Inflammatory macrophage treated with lipopolysaccharide for 4 hours (primary cell): ENCODE measurements at places on chromosomes 6 and 20.

DNA sequence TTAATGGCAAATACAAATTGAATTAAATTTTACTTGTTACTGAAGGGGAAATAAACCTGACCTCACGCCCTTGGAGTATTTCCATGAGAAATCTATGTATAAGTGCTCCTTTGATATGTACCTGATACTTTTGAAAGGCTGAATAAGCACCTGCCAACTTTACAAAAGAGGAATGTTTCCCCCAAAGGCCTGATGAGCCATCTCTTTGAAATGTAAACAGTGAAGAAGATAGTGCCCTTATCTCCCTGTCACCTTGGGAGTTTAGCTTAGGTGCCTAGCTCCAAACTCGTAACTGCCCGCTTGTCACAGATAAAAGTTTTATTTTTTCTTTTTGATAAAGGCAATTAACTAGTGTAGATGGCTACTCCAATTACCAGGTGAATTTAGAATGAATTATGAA, 1.1 kb upstream of the ZNF343 start:
- no peak for DNase-seq

DNA sequence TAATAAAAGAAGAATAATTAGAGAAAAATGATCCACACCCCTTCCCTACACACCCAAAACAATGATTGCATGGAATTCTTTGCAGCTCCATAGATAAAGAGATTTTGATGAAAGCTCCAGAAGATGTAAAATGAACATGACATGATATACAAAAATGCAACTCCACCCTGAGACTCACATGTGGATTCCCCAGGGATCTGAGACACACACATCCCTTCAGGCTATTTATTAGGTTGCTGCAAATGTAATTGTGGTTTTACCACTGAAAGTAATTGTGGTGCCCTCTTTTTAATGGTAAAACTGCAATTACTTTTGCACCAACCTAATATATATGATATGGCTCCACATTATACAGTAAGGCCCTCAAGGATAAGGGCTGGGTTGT, 40.4 kb upstream of the TBC1D7 start:
- no peak for DNase-seq

DNA sequence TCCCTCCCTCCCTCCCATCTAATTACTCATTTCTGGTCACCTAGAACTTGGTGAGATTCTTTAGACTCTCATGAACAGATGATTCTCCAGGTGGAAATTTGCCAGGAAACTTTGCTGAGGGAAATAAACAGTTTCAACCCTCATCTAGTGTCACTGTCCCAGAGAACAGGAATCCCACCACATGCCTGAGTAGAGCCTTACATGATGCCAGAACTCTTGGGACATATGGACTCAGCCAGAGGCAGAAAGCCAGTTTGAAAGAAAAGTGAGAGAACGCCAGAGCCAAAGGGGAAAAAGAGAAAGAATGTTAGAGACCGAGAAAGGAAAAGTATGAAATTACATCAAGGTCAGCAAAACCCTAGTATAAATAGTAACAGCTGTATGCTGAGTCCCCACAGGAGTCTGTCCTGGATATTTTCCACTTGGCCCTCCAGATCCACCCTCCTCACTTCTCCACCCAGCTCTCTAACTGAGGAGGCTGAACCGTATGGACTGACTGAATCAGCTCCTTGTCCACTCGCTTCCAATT, 127.5 kb upstream of the COL21A1 start:
- no peak for DNase-seq

DNA sequence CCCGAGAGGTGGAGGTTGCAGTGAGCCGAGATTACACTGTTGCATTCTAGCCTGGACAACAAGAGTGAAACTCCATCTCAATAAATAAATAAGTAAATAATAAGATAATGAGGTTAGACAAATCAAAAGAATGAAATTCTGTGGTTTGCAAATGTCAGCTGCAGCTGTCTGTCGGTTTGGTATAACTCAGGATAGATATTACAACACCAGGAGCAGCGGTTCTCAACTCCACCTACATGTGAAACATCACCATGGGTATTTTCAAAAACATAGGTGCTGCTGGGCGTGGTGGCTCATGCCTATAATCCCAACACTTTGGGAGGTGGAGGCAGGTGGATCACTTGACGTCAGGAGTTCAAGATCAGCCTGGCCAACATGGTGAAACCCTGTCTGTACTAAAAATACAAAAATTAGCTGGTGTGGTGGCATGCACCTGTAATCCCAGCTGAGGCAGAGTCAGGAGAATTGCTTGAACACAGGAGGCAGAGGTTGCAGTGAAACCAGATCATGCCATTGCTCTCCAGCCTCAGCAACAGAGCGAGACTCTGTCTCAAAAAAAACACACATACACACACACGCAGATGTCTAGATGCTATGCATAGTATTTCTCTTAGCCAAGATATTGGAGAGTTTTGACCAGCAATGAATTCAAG, 126.1 kb upstream of the LAMP5 start:
- DNase-seq, result no peak

DNA sequence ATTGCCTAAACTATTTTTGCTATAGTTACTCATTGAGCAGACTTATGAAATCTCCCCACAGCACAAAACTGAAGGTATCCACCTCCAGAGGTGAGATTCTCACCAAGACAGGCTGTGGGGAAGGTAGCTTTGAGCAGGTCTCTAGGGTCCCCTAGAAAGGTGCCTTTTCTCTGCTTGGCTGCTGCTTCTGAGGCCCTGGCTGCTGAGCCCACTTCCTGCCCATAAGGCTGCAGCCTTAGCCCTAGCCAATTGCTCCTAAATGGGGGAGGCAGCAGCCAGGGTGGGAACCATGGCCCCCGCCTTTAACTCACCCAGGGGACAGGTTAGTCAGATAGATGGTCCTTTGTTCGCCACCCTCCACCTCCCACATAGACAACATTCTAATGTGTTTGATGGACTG, 3.6 kb downstream of the NT5E start:
- DNase-seq, result no peak

DNA sequence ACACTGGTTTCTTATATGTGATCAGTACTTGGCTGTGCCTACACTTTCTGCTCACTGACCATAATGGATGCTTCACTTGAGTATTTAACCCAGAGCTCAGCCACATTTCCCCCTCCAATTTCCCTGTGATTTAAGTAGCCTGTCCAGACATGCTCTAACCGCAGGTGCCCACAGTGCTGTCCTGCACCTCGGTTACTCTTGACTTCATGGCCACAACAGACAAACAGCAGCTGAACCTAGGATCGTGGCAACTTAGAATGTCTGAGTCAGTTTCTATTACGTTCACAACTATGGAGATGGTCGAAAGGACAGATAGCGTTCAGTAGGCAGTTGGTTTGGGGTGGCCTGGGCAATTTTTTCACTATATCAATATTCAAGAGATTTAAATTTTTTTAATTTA, 306.9 kb upstream of the SGK1 start:
- no peak for DNase-seq

GRCh38 chr20:2946988-2947961, 74.0 kb downstream of the PTPRA start:
- DNase-seq, result peak; percentile 83

GRCh38 chr6:46263707-46264086, 92.9 kb upstream of the ENPP5 start:
- DNase-seq, result no peak

GRCh38 chr6:135104199-135104598, 49.6 kb upstream of the HBS1L start:
- no peak for DNase-seq

DNA sequence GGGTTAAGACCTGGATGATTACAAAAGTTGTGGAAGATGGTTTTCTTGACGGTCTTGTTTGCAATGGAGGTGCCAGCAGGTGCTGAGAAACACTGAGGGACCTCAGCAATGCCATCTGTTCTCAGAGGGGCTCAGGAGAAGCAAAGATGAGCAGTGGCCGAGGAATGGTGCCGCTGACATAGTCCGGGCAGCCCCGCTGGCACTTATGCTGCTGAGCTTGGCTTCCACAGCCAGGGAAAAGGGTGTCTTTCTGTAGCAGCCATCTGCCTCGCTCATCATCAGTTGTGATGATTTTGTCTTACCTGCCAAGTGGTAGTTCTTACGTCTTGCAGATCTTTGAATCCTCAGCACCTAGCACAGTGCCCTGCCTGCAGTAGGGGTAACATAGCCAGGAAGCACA, 55.7 kb downstream of the PPP1R14C start:
- DNase-seq, result no peak

GRCh38 chr20:56909918-56910714, 281.0 kb downstream of the TFAP2C start:
- DNase-seq, result no peak

DNA sequence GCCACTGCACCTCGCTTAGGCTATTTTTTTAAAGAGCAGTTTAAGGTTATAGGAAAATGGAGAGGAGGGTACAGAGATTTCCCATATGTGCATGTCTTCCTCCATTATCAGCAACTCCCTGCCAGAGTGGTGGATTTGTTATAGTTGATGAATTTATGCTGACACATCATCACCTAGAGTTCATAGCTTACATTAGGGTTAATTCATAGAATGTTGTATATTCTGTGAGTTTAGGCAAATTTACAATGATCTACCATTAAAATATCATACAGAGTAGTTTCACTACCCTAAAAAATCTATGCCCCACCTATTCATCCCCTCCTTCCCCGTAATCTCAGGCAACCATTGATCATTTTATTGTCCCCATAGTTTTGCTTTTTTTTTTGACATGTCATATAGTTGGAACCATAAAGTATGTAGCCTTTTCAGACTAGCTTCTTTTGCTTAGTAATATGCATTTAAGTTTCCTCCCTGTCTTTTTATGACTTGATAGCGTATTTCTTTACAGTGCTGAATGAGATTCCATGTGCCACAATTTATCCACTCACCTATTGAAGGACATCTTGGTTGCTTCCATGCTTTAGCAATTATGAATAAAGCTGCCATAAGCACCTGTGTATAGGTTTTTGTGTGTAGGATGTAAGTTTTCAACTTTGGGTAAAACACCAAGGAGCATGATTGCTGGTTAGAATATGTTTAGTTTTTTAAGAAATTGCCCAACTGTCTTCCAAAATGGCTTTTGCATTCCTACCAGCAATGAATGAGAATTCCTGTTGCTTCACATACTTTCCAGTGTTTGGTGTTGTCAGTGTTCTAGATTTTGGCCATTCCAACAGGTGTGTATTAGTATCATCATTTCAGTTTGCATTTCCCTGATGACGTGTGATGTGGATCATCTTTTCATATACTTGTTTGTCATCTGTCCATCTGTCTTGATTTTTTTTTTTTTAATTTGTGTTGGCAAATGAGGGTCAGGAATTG, 60.2 kb downstream of the NCOA3 start:
- no peak for DNase-seq

DNA sequence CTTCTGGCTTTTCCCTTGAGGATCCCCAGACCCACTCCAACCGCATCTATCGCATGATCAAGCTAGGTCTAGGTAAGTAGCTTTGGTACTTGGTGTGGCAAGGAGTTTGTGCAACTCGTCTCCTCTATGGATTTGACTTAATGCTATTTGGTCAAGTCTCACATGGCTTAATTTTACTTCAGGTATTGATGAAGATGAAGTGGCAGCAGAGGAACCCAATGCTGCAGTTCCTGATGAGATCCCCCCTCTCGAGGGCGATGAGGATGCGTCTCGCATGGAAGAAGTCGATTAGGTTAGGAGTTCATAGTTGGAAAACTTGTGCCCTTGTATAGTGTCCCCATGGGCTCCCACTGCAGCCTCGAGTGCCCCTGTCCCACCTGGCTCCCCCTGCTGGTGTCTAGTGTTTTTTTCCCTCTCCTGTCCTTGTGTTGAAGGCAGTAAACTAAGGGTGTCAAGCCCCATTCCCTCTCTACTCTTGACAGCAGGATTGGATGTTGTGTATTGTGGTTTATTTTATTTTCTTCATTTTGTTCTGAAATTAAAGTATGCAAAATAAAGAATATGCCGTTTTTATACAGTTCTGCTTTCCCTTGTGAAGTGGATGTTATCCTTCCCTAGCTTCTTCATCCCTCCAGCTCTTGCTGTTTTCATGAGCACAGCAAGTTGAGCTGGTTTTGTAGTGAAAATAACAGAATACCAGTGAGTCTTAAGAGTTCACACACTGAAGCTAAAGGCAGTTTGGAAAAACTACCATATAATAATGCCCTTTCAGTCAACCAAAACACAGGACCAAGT, 3.8 kb downstream of the SLC35B2 start:
- DNase-seq, result peak; percentile 55

GRCh38 chr6:23145781-23146180, 576.4 kb downstream of the HDGFL1 start:
- DNase-seq, result no peak

DNA sequence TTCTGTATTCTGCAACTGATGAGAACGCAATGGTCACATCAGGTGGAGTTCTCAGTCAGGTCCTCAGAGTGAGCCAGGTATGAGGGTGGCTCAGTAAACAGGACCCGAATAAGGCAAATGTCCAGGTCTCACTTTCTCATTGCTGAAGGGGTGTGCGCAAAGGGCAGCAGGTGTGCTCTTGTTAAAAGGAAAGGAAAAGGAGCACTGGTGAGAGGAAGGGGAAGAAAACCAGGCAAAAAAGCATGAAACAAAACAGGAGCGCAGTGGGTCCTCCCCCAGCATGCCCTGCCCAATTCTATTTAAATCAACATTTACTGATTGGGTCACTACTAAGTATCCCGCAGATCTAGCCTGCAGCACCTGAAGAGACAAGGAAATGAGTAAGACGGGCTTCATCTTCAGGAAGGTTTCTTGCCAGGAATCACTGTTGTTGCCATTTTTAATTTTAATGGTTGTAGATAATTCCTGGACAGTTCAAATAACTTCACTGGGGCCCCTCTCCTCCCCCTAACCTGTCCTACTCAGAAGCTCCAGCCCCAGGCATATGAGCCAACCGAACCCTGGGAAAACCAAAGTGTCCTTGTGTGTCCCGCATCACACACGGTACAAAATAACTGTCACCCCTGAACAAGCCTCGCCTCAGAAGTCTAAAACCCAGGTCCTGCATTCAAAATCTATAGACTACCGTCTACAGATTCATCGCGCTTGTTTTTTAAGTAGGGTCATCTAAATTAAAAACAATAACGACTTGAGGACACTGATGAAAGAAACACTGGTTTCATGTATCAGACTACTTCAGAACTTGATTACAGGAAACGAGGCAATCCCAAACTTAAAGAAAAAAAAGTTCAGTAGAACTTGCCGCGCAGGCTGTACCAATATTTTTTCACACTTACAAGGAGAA, 980 bp downstream of the MBOAT1 start:
- peak; percentile 38 for DNase-seq

DNA sequence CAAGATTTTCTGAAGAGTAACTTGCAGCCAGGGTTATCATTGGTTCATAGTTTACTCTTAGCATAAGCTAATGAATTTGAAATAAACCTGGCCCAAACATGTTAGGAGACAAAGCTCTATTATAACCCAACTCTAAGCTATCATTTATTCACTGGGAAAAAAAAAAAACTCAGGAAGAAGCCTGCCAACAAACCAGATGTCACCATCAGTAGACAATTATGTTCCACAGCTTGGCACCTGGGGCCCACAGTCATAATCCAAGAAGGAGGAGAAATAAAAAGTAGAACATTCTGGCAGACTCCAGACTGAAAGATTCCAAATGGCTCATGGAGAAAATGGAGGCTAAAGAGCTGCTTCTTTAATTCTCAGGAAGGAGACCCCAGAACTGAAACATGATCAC, 100.0 kb upstream of the CNR1 start:
- DNase-seq, result no peak

DNA sequence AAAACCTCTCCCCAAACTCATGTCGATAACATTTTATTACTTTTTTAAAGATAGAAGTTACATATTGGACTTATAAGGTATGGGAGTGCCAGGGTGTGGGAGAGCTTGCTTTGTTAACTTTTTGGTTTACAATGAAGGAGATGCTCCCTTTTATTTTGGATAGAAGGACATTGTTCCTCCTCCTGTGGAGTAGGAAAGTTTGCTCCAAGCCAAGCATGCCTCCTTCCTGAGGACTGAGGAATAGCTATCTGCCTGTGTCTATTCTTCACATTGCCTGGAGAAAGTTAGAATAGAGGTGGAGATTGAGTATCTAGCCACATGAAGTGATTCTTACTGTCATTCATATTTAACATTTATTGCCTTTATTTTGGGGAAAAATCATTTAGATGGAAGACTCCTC, 71.9 kb downstream of the EYA4 start:
- no peak for DNase-seq
